ENCODE measurements at places on chromosomes 3 and 15.

DNA sequence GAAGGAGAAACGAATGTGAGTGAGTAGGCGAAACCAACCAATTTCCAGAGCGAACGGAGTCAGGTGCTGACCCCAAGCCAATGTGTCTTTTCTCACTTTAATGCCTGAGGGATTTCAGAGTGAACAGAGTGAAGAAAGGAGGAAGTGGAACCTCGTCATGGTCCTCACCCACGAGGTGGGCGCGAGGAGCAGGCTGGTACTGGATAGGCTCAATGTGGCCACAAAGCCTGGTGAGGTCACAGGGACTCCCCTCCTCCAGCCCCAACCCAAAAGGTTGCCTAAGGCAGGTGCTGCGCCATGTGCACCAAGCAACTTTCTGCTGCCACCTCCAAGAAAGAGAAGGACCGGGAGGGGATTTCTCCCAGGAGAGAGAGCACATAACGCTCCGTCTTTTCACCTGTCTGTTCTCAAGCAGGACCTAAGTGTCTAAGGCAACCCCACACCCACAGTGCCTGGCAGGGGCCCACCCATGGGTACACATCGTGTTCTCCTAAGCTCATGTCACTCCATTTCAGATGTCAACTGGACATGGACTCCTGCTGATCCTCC, 3.8 kb downstream of the NRROS start:
- peak; percentile 66 for DNase-seq

- DNase-seq: no peak
Measured at GRCh38 chr15:36964626-36965025, 135.7 kb downstream of the MEIS2 start.

DNA sequence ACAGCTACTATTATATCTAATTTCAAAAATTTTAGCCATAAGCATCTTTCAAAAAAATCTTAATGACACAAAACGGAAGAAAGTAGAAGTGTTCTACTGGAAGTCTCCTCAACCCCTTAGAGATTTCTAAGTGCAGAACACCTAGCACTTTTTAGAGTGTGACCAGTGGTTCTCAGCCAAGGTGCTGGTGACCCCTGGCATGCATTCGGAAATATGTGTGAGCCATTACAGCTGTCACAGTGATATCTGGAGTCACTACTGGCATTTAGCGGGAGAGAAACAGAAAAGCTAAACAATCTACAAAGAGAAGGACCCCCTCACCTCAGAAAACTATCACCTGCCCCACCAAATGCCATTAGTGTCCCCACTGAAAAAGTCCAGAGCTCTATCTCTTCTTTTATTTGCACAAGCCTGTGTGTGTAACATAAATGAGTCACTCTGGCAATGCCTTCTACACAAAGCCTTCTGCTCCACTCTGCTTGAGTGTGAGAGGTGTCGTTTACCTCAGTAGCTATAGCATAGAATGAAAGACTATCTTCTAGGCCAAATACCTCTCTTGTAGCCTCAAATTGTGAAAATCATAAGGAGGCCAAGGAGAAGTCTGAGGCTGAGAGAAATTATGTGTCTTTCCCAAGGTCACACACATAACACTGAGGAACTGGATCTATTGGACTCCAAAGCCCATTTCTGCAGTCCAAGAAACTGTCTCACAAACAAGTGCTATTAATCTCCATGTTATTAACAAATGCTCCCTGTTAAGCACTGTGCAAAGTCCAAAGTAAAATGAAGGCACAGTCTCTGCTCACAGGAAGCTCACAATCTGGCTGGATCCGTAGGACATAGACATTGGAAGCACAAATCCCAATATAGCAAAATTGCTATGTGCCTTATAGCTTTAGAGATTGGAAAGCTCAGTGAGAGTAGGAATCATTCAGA, 28.5 kb upstream of the KCNMB2 start:
- DNase-seq: no peak

DNA sequence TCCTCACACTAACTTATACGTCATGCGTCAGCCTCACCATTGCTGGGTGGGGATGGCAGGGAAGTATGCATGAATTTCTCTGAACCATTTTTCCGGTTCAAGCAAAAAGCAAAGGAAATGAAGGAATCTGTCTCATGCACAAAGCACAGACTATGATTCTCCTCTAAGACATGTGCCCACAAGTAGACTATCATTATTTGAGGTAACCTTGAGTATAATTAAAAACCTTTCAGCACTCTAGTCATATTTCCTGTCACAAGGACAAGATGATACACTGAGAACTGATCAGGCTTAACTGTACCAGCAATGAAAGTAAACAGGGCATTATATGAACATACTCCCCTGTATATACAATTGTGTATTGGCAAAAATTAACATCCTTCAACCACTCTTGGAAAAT, 56.7 kb upstream of the TSC22D2 start:
- DNase-seq: no peak

- DNase-seq: no peak
Measured at GRCh38 chr3:27614592-27614991, 107.5 kb downstream of the EOMES start.

GRCh38 chr3:176896165-176896564, 301.1 kb downstream of the TBL1XR1 start:
- DNase-seq: no peak

GRCh38 chr15:60417112-60417511, 19.3 kb upstream of the ANXA2 start:
- DNase-seq: no peak

DNA sequence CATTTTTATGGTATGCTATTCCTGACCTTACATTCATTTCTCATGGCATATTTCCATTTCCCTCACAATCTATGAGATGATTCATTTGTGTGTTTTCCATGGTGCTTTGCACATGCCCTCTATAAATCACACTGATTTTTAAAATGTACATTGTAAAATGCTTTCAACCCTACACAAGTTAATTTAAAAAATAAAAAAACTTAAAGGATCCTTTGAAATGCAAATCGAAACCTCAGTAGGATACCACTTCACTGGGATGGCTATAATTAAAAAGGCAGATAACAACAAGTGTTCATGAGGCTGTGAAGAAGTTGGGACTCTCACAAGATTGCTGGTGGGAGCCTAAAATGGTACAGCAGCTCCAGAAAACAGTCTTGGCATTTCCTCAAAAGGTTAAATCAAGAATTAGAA, 83.5 kb downstream of the FMN1 start:
- no peak for DNase-seq

GRCh38 chr3:181609030-181609767, 102.5 kb upstream of the SOX2 start:
- DNase-seq: no peak

DNA sequence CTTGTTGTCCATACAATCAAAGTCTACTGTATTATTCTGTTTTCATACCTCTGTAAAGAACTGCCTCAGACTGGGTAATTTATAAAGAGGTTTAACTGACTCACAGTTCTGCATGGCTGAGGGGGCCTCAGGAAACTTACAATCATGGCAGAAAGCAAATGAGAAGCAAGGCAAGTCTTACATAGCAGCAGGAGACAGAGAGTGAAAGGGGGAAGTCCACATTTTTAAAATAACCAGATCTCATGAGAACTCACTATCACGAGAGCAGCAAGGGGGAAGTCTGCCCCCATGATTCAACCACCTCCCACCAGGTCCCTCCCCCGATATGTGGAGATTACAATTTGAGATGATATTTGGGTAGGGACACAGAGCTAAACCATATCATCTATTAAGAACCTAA, 724.6 kb upstream of the CBLB start:
- no peak for DNase-seq

DNA sequence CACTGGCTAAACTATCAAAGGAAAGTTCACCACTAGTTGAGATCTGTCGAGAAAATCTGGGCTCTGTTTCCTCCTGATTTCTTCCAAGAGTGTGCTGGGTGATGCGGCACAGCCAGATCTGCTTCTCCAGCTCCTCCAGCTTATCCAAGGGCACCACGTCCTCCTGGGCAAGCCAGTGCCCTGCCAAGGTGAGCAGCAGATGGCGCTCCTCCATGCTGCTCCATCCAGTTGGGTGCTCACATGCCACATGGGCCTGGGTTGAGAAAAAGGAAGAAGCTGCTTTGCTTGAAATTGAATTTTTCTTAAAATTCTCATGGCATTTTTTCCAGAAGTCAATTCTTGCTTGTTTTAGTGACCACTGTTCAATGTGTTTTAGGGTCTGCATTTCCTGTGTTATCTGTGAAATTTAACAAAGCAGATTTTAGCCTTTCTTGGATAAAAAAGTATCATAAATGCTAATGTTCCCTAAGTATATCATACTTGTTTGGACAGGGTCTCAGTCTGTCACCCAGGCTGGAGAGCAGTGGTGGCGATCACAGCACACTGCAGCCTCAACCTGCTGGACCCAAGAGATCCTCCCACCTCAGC, 47.3 kb downstream of the EIF3J start:
- DNase-seq: peak; percentile 49

DNA sequence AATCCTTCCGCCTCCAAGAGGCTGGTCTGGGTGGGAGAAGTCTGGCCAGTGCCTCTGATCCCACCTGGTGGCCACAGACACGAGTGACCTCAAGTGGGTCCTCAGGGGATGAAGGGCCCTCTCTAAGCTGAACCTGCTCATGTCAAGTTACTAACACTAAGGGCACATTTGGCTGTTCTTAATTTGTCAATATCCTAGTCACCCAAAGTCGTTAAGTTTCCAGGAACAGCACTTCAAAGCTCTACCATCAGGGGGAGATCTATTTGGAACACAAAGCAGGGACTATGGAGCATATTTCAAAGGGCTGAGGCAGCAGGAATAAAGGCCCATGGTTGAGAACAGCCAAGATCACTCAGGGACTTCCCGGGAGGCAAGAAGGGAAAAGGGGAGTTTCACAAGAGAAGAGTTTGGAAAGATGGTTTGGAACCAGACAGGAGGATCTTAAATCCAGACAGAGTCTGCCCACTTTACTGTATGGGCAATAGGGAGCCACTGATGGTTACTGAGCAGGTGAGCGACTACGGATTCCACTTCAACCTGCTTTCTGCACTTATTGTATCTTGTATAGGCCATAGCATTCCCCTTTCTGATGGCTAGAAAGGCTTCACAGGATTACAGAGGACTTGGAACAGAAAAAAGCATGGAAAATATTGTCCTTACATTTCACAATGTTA, 13.7 kb downstream of the OXTR start:
- DNase-seq: no peak

DNA sequence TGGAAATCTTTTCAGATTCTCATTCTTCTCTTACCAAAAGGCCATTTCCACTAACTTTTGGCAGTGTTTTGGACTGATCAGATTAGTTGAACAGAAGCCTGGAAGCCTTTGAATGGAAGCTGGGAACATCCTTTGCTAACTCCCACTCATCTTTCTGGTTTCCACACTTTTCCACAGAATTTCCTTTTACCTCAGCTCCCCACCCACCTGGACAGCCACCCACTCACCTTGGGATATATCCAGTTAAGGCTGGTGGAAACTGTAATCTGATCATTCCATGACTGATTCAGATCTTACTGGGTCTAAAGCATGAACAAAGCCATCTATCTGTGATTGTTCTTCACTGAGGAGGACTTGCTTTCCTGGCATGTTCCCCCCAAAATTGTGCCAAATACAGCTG, 119.5 kb downstream of the CCNL1 start:
- DNase-seq: no peak

- no peak for DNase-seq
Measured at GRCh38 chr3:60048447-60048848, 998.6 kb upstream of the CFAP20DC start.

Measured in activated gamma-delta T cell treated with Interleukin-2 at 50 U/mL for 16 hours (primary cell).